Upper lobe of right lung (tissue), 1 donor: ENCODE measurements at places on chromosomes 13 and 19.

DNA sequence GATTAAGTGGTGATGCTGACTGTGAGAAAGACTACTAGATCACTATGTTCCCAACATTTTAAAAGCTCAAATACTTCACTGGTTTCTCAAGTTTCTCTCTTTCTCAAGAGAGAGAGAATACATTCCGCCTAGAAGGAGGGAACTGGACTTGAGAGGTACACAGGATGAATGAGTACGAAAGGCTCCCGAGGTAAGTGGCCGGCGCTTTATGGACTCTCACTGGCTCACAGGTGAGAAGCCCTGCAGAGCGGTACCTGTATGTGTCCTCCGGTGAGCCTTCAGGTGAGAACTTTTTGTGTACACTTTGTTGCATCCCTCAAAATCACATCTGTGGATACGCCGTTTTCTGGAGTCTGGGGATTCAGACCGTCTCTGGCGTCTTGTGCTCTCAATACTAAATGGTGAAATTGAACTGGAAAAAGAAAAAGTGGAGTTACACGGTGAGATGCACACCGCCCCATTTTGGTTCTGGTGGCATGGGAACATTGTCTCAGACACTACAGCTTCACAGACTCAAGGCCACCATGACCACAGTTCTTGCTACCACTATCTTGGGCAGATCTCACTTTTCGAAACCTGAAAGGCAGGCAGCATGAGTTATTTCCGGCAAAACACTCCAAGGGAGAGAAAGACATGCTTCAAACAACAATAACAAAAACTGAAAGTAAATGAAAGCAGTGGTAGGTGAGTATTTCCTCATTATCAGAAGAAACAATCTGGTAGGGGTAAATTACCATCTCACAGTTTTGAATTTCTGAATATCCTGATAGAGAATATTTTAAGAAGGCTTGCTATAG, 418.9 kb downstream of the KLF12 start:
- peak; percentile 72 for DNase-seq

- DNase-seq, result no peak
These were observed 21.8 kb downstream of the FGF21 start for GRCh38 chr19:48777139-48777538.

GRCh38 chr13:113542751-113543424, 41.7 kb upstream of the TFDP1 start:
- DNase-seq, result no peak

DNA sequence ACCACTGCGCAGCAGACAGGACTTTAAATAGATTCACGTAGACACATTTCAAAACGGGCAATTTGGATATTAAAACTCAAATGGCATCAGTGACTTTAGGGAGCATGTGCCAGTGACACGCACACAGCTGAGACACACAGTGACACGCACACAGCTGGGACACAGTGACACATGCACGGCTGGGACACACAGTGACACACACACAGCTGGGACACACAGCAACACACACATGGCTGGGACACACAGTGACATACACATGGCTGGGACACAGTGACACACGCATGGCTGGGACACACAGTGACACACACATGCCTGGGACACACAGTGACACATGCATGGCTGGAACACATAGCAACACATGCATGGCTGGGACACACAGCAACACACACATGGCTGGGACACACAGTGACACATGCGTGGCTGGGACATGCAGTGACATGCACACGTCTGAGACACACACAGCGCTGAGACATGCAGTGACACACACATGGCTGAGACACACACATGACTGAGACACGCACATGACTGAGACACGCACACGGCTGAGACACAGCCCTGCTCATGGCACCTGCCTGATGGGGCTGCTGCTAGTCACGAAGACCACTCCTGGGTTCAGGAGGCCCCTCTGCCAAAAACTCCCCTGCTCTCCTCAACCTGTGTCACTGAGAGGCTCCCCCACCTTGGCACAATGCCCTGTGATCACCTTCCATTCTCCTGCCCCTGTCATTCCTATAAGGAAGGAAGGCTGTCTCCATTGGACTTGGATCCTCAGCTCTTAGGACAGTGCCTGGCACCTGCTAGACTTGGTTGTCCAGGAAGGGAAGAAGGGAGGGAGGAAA, 52.5 kb downstream of the SOX1 start:
- no peak for DNase-seq

DNA sequence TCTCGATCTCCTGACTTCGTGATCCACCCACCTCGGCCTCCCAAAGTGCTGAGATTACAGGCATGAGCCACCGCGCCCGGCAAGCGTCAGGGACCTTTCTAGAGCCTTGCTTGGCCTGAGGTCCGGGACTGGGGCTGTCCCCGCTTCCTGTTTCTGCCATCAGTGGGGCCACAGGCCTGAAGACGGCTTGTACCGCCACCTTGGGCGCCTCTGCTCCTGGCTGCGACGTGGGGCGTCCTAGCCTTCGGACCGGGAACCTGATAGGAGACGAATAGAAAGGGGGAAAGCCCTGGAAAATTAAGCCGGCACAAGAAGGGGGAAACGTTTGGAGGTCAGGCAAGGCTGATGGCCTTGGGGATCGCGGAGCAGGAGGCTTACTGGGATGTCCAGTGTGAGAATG, 35.1 kb downstream of the RNF6 start:
- no peak for DNase-seq

DNA sequence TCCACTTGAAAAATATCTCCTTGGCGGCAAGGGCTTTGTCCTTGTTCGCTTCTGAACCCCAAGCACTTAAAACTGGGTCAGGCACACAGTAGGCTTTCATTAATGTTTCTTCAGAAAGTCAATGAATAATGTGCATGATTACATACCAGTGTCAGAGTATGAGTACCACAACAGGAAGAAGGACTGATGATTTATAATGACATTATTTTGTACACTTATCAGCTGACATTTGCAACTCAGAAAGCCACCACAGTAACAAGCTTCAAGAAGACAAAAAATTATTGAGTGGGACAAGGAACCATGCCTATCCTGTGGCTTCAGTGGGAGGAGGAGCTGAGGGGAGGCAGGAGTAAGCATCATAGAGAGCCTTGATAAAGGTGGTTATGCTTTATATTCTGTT, 10.0 kb downstream of the POLR1D start:
- no peak for DNase-seq
